ENCODE measurements at places on chromosomes 2 and 18. TPM values are rescaled to one million over a fixed set of nuclear protein-coding genes. Genes with fewer than 3 reads are reported as not detected.

GRCh38 chr18:23181547-23181946, 46.3 kb downstream of the CABLES1 start:
- H3K36me3 ChIP-seq = no peaks in the 10 kb centered on the region
- no peaks in the 10 kb centered on the region for H3K27me3 ChIP-seq
- peaks cover 2% of the 10 kb centered on the region for H3K4me1 ChIP-seq
- DNase-seq = no peak
- no peak overlapping the region for H3K4me3 ChIP-seq

- no peaks in the 10 kb centered on the region for H3K4me1 ChIP-seq
- H3K27ac ChIP-seq = no peak overlapping the region
- H3K27me3 ChIP-seq = no peaks in the 10 kb centered on the region
- H3K36me3 ChIP-seq = no peaks in the 10 kb centered on the region
Observed at GRCh38 chr2:51006641-51007040, 25.3 kb downstream of the NRXN1 start.

DNA sequence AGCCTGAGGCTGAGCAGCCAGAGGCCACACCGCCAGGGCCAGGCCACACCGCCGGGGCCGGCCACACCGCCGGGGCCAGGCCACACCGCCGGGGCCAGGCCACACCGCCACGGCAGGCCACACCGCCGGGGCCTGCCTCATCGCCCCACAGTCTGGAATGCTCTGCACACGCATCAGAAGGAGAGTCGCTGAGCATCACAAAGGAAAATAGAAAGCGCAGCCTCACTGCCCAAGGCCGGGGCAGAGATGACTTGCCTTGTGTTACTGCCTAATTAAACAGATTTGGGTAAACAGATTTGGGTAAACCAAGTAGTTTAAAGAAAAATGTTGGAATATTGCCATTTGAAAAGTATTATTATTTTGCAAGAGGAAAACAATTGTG, 10.4 kb upstream of the NFATC1 start:
- no peak for DNase-seq
- H3K4me1 ChIP-seq = no peaks in the 10 kb centered on the region
- no peaks in the 10 kb centered on the region for H3K36me3 ChIP-seq

DNA sequence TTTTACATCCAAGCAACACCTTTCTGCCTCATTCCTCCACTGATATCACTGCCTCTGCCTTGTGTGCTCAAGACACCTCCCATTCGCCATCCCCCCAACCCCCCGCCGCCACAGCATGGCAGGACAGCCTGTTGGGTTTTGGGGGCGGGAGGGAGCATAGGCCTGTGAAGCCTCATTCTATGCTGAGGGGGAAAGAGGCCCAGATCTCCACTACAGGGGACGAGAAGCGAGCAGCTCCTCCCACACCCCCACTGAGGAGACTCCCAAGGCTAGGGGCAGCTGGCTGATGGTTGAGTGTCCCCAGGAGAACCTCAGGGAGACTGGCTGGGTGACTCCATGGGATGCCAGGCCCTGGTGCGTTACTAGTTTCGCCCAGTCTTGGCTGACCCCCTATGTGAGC, 214.3 kb upstream of the SIX2 start:
- peaks cover 3% of the 10 kb centered on the region for H3K27me3 ChIP-seq
- no peak overlapping the region for H3K4me3 ChIP-seq
- no peaks in the 10 kb centered on the region for H3K4me1 ChIP-seq
- no peaks in the 10 kb centered on the region for H3K36me3 ChIP-seq
- H3K27ac ChIP-seq = no peak overlapping the region

DNA sequence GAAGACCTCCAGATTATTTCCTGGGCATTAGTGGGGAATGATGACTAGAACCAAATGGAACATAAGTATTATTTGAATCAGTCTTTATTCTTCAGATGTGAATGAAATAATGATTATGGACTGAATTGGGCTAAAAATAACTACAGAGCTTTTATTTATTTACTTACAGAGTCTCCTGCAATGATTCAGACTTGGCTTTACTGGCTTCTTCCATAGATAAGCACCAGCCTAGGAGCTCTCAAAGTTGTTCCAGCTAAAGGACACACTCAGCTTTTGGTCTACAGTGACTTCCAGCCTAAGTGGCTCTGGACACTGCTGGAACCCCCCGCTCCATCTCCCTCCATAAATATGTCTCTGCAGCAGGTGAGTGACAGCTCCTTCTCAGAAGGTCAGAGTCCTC, 24.3 kb upstream of the ARHGAP25 start:
- peaks cover 4% of the 10 kb centered on the region for H3K27me3 ChIP-seq
- H3K4me3 ChIP-seq = no peak overlapping the region
- no peak overlapping the region for H3K27ac ChIP-seq
- H3K36me3 ChIP-seq = no peaks in the 10 kb centered on the region
- H3K4me1 ChIP-seq = no peaks in the 10 kb centered on the region
- DNase-seq = peak; percentile 3

DNA sequence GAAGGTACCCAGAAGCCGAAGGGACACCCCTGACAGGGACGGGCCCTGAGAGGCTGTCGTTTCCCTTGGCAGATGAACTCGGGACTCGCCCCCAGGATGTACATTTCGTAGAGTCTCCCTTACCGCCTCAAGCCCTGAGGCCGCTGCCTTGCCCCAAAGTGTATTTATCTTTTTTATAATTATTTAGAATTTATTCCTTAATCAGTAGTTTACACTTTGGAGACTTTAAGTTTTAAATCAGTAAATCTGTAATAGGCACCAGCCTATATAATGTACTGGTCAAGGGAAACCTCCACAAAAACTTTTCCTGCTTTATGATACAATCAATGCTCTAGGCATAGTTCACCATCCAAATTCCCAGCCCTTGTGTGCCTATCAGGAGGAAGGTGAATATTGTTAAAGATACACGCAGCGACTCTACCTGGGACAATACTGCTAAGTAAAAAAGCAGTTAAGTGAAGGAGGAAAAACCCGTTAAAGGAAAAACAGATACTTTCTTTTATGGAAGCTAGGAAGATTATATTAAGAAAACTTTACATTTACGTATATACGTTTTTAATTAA, 848 bp downstream of the VRK2 start:
- DNase-seq = no peak
- H3K27ac ChIP-seq = peak overlapping the region; percentile 81
- peaks cover 8% of the 10 kb centered on the region for H3K4me1 ChIP-seq
- H3K27me3 ChIP-seq = no peaks in the 10 kb centered on the region

DNA sequence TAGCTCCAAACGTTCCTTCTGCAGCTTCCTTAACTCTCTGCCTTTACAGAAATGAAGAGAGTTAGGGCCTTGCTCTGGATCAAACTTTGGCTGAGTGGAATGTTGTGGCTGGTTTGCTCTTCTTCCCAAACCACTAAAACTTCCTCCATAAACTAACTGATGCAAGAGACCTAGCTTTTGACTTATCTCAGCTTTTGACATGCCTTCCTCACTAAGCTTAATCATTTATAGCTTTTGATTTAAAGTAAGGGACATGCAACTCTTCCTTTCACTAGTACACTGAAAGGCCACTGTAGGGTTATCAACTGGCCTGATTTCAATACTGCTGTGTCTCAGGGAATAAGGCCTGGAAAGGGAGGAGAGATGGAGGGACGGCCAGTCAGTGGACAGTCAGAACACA, 8.3 kb downstream of the PXDN start:
- H3K4me3 ChIP-seq = no peak overlapping the region
- H3K4me1 ChIP-seq = peaks cover 41% of the 10 kb centered on the region
- peak overlapping the region; percentile 79 for H3K27ac ChIP-seq

The EIF2B4 gene
- 28.6 TPM for total RNA-seq

Measured in fibroblast of lung (primary cell).